ENCODE measurements at places on chromosomes 3 and 15.

DNA sequence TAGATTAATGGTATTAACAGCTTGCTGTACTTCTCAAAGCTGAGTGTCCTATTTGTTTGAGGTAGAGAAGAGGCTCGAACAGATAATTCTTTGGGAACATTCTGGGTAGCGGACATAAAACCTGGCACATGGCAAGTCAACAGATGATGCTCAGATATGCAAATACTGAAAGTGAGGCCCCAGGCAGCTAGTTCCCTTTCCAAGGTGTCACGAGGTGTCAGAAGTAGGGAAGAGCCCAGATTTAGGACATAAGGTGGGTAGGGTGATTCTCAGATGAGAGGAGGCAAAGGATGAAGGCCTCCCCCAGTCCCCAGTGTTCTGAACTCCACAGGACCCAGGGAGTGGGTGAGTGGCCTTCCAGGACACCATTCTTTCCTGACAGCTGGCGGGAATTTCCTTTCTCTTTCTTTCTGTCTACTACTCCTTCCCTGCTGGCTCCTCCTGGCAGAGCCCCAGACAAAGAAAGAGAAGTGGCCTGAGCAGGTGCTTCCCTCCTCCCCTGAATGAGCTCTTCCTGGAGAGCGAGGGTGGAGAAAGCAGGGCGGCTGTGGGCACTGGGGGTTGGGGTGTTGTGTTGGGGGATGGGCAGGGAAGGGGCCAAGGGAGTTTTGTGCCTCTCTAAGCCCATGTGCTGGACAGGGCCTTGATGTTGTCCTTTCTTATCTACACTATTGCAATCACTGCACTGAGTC is 87.5 kb downstream of the CORO2B start:
- no peak for DNase-seq

GRCh38 chr3:41653571-41654239 is 308.2 kb downstream of the ULK4 start:
- no peak for DNase-seq

DNA sequence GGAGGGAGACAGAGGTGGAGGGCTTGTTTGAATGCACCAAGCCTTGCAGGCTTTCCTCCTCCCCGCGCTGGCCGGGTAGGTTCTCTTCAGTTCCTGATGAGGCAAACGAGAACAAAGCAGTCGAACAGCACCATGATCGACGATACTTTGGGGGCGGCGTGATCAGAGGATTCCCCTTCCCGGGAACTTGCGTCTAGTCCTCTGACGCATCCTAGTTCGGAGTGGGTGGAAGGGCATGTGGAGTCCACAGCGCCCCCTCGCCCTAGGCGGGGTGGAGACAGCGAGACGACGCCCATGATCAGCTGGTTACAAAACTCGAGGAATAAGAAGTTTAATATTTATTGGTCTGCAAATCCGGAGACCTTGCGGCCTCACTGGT is 452 bp upstream of the SV2B start:
- no peak for DNase-seq

DNA sequence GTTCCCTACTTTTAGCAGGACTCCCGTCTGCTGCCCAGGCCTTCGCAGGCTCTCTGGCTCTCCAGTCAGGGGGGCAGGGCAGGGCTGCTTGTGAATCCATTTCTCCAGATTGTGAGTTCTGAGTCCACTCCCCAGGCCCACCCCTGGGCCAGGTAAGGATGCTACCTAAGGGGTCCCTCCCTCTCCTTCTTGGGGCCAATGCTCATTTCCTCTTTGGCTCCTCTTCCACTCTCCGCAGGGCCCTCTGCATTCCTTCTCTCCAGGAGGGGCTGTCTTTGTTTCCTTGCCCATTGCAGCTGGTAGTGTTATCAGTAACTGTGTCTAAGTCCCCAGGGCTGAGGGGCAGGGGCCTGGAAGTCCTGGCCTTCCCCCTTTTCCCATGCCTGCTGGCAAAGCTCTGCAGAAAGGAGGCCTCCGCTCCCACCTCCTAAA is 13.0 kb upstream of the CACNA2D2 start:
- DNase-seq = no peak

DNA sequence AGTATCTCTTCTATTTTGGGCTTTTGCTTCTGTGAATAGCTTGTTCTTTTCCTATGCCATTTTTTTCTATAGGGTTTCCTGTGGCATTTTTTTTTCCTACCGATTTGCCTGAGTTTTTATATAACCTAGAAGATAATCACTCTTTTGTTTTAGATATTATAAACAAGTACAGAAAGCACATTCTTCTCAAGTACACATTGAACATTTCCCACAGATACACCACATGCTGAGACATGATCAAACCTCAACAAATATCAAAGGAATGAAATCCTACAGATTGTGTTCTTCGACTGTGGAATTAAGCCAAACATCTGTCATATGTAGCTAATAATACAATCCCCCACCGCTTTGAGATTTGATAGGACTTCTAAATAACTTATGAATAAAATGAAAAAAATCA is 9.1 kb upstream of the FEM1B start:
- no peak for DNase-seq

DNA sequence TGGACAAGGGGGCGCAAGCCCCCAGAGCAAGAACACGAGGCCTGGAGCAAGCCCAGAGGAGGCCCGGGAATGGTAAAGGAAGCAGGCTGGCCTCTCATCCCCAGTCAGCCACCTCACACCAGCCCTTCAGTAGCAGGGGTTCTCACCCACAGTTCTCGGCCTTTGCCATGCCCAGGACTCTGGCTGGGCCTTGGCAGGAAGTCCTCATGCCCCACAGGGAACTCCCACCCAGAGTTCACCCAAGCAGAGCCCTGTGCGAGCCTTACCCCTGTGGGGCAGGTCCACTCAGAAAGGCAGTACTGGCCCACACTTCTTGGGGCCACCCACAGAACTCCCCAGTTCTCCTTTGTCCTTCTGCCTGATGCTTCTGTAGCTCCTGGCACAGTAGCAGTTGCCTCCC is 30.3 kb downstream of the CYP11A1 start:
- no peak for DNase-seq

GRCh38 chr3:53229171-53229570 is 26.7 kb downstream of the TKT start:
- no peak for DNase-seq

Measured in Panc1 (cell line).